ENCODE measurements at places on chromosomes 13 and 19.

- DNase-seq, result no peak
Measured at GRCh38 chr13:112205990-112206389, 139.0 kb downstream of the SOX1 start.

GRCh38 chr13:112998521-112999280, 29.7 kb downstream of the MCF2L start:
- DNase-seq, result no peak

GRCh38 chr13:97561182-97561581, 127.2 kb downstream of the RAP2A start:
- no peak for DNase-seq

- DNase-seq, result no peak
Measured at GRCh38 chr13:64871742-64872141, 2358.4 kb downstream of the PCDH9 start.

DNA sequence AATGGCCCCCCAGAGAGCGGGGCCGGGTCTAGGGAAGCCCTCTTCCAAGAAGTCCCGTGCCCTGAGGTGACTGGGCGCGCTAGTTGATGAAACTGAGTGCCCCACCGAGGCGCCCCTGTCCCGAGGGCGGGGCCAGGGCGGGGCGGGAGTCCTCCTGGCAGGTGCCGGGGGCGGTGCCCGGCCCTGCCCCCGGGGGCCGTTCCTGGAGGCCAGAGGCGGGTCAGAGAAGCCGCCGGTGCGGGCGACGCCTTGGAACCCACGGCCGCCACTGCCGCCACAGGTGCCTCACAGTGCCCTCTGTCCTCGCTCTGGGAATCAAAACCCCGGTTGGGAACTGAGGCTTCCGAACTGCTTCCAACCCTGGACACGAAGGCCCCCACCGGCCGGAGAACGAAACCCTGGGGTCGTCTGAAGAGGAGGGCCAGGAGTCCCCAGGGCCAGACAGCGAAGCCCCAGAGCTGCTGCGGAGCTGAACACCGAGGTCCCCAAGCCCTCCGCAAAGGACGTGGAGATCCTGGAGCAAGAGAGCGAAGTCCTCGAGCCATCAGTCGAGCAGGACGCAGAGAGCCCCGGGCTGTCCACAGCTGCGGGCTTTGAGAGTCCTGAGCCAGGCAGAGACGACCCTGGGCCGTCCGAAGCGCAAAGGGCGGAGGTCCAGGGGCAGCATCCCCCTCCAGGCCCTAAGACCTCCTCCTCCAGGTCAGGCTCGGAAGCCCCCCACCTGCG, at the start of gene MISP3:
MISP3 (plus strand) TSS at position 252 of the 726 bp plus-strand sequence. CDS start 524 bp downstream, outside the sequence.
- no peak for DNase-seq

- no peak for DNase-seq
Measured at GRCh38 chr13:49373716-49374115, 70.1 kb downstream of the CAB39L start.

GRCh38 chr19:5492635-5493409, 37.6 kb downstream of the ZNRF4 start:
- no peak for DNase-seq

DNA sequence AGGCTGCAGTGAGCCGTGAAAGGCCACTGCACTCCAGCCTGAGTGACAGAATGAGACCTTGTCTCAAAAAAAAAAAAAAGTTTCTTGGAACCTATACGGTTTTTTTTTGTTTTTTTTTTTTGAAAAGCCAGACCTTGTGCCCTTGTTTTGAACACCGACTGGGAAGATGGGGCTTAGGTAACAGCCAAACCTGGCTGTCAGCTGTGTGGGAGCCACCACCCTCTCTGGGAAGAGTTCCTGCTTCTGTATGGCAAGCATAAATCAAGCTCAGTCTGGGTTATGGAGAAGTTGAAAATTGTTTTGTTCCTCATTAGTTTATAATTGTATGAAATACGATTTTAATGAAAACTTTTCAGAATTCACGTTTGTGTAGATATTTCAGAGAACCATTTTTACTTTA, 39.5 kb downstream of the MPHOSPH8 start:
- DNase-seq, result no peak

GRCh38 chr19:9789066-9789465, 20.5 kb upstream of the ZNF846 start:
- DNase-seq, result no peak

- DNase-seq, result no peak
Measured at GRCh38 chr13:65789815-65790214, 1440.3 kb downstream of the PCDH9 start.
